ENCODE measurements at places on chromosomes 16 and 17. TPM values are rescaled to one million over a fixed set of nuclear protein-coding genes. Genes with fewer than 3 reads are reported as not detected.

GRCh38 chr16:58530179-58530578 is 14.9 kb downstream of the SETD6 start:
- H3K4me3 ChIP-seq = no peak overlapping the region
- H3K27me3 ChIP-seq = no peaks in the 10 kb centered on the region
- H3K36me3 ChIP-seq = peaks cover 3% of the 10 kb centered on the region
- no peak overlapping the region for H3K27ac ChIP-seq
- DNase-seq = no peak

- DNase-seq = no peak
- H3K27me3 ChIP-seq = no peaks in the 10 kb centered on the region
- peak overlapping the region; percentile 40 for H3K27ac ChIP-seq
- peaks cover 28% of the 10 kb centered on the region for H3K4me1 ChIP-seq
- no peaks in the 10 kb centered on the region for H3K36me3 ChIP-seq
Measured at GRCh38 chr17:73232587-73233373, 28.9 kb downstream of the CPSF4L start.

GRCh38 chr16:72997141-72997542 is 50.8 kb downstream of the ZFHX3 start:
- H3K4me3 ChIP-seq = no peak overlapping the region
- H3K4me1 ChIP-seq = peaks cover 90% of the 10 kb centered on the region
- H3K36me3 ChIP-seq = no peaks in the 10 kb centered on the region
- H3K27ac ChIP-seq = no peak overlapping the region
- DNase-seq = peak; percentile 57
- no peaks in the 10 kb centered on the region for H3K27me3 ChIP-seq

DNA sequence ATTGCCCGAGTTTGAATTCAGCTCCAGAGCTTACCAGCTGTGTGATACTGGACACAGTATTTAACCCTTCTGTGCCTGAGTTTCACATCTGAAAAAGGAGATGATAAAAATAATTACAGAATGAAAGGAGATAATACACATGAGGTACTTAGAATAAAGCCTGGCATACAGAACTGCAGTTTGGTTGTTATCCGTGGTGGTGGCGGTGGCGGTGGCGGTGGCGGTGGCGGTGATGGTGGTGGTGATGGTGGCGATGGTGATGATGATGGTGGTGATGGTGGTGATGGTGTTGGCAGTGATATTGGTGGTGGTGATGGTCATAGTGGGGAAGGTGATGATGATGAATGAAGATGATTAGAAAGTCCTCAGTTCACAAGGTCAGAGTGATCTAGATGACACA is 57.2 kb downstream of the ABCC1 start:
- no peaks in the 10 kb centered on the region for H3K27me3 ChIP-seq
- H3K4me1 ChIP-seq = peaks cover 6% of the 10 kb centered on the region
- no peak overlapping the region for H3K27ac ChIP-seq
- peaks cover 25% of the 10 kb centered on the region for H3K36me3 ChIP-seq

DNA sequence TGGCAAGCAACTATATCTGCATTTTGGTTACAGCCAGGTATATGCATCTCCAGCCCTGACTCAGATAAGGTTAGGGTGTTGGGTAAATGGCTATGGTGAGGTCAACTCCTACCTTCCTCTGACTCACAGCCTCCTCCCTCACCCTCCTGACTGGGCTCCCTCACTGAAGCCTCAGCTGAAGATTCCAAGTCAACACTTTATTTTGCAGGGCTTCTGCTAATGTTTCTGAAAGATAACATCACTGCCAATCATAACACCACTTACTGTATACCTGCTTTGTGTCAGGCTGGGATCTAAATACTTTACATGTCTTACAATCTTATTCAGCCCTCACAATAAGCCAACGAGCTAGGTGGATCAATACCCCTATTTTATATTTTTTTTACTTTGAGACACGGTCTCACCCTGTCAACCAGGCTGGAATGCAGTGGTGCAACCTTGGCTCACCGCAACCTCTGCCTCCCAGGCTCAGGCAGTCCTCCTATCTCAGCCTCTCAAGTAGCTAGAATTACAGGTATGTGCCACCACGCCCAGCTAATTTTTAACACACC is 47.8 kb upstream of the GCSH start:
- H3K36me3 ChIP-seq = no peaks in the 10 kb centered on the region
- H3K4me1 ChIP-seq = no peaks in the 10 kb centered on the region
- no peak overlapping the region for H3K4me3 ChIP-seq
- no peak for DNase-seq

GRCh38 chr17:67484261-67484660 is 107.2 kb downstream of the PITPNC1 start:
- no peaks in the 10 kb centered on the region for H3K27me3 ChIP-seq
- no peaks in the 10 kb centered on the region for H3K36me3 ChIP-seq
- H3K4me3 ChIP-seq = no peak overlapping the region

- H3K4me3 ChIP-seq = no peak overlapping the region
- peaks cover 16% of the 10 kb centered on the region for H3K4me1 ChIP-seq
- no peaks in the 10 kb centered on the region for H3K36me3 ChIP-seq
- no peaks in the 10 kb centered on the region for H3K27me3 ChIP-seq
- DNase-seq = no peak
Measured at GRCh38 chr17:80754846-80755245, 210.2 kb downstream of the RPTOR start.

DNA sequence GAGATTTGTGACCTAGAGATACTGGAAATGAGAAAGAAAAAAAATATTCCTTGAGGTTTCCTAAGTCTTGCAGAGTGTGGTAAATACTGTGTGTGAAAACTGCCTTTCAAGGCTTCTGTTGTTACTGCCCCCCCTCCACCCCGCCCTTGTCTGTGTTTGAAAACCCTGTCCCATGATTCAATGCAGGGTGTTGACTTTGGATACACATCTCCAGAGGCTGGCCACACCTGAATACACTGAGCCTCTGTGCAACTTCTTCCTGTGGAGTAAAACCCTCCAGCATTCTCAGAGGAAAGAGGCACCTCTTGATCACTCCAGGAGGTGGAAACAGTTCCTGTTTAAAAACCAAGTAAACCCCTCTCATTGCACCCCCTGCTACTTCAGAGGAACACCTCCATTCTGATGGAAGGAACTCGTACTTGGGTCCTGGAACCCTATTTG is 123.0 kb upstream of the CACNG5 start:
- no peaks in the 10 kb centered on the region for H3K27me3 ChIP-seq
- peak; percentile 71 for DNase-seq
- H3K4me1 ChIP-seq = no peaks in the 10 kb centered on the region
- H3K4me3 ChIP-seq = no peak overlapping the region
- peak overlapping the region; percentile 77 for H3K27ac ChIP-seq
- H3K36me3 ChIP-seq = no peaks in the 10 kb centered on the region

DNA sequence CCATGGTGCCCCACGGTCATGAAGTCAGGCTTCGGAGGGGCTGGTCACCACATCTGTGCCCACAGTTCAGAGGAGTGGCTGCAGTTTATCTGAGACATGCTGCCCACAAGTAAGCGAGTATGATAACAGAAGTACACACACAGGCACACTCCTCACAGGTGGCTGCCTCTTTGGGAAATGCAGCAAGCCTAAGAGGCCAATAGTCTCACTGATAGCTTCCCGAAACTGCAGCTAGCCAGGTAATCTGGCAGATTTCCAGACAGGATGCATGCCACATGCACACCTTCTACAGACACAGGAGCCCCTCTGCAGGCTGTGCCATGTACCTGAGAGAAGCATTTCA is 12.6 kb upstream of the GFOD2 start:
- H3K36me3 ChIP-seq = peaks cover 96% of the 10 kb centered on the region
- no peak overlapping the region for H3K27ac ChIP-seq
- H3K27me3 ChIP-seq = no peaks in the 10 kb centered on the region
- no peak for DNase-seq
- no peaks in the 10 kb centered on the region for H3K4me1 ChIP-seq
- no peak overlapping the region for H3K4me3 ChIP-seq

DNA sequence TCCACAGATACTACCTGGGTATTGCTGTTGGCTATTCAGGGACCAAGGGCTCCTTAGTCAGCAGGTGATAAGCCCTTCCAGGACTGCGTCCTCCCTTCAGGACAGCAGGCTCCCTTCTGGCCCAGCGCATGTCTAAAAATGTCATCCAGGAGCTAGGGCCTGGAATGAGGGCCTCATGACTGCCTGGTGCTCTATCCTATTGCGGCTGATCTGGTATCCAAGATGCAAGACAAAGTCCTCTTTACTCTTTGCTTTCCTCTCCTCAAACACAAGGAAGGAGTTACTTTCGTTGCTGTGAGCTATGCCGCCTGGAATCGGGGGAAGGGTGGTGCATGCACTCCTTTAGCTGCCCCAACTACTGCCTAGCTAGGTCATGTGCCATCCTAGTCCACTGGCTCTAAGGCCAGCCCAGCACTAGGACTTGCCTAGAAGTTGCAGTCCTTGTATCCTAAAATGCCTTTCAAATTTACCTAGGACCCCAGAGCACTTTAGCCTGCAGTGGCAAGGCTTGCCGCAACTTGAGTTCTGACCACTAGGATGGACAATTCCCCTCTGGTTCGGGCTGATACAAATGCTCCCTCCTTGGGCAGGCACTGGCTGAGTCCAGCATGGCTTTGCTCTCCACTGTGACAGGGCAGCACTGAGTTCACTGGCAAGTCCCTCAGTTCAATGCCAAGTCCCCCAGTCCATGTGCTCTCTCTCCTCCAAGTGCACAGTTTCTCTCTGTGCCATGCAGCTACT is 10.1 kb upstream of the TMEM219 start:
- no peak for DNase-seq
- no peaks in the 10 kb centered on the region for H3K4me1 ChIP-seq
- no peaks in the 10 kb centered on the region for H3K36me3 ChIP-seq
- peaks cover 2% of the 10 kb centered on the region for H3K27me3 ChIP-seq
- H3K27ac ChIP-seq = no peak overlapping the region

DNA sequence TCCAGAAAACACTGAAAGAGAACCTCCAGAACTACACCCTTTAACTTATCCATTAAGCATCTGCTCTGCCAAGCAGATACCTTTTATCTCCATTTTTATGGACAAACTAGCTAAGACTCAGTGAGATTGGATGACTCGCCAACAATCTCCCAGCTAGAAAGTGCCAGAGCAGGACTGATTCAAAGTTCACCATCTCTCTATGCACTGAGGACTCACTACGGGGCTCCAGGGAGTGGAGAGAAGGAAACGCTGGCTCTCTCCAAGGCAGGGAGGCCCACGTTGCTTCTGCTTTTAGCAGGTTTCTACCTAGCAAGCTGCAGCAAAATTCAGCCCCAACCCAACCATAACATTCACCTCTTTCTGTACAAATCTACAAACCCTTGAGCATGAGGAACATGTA is 52.8 kb upstream of the ARHGAP44 start:
- no peak overlapping the region for H3K27ac ChIP-seq
- no peaks in the 10 kb centered on the region for H3K36me3 ChIP-seq
- no peak for DNase-seq

- peak; percentile 41 for DNase-seq
- peak overlapping the region; percentile 39 for H3K4me3 ChIP-seq
- no peaks in the 10 kb centered on the region for H3K27me3 ChIP-seq
- H3K4me1 ChIP-seq = peaks cover 14% of the 10 kb centered on the region
Measured at GRCh38 chr16:87945351-87946042, 5.7 kb upstream of the BANP start.

DNA sequence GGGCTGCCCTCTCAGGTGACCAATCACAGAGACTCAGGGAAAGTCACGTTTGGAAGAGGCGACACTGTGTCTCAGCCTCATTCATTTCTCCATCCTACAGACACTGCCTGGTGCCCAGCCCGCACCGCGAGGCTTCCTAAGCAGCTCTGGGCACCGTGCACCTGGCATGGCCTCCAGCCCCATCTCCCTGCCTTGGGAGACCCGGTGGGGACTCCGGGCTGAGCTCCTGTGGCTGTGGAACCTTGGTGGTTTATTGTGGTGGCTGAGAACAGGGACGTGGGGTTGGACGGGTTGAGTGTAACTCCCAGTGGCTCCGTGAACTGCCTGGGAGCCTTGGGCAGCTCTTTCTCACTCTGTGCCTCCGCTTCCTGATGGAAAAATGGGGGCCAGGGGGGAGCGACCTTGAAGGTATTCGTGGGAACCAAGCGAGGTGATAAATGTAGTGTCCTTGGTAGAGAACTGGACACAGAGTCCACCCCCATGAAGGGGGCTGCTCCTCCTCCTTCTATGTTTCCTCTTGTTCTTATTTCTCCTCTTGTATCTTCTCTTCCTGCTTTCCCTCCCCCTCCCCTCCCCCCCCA is 215.4 kb downstream of the SEC14L1 start:
- H3K4me3 ChIP-seq = no peak overlapping the region
- H3K27ac ChIP-seq = peak overlapping the region; percentile 75
- DNase-seq = peak; percentile 10
- no peaks in the 10 kb centered on the region for H3K27me3 ChIP-seq
- no peaks in the 10 kb centered on the region for H3K36me3 ChIP-seq

DNA sequence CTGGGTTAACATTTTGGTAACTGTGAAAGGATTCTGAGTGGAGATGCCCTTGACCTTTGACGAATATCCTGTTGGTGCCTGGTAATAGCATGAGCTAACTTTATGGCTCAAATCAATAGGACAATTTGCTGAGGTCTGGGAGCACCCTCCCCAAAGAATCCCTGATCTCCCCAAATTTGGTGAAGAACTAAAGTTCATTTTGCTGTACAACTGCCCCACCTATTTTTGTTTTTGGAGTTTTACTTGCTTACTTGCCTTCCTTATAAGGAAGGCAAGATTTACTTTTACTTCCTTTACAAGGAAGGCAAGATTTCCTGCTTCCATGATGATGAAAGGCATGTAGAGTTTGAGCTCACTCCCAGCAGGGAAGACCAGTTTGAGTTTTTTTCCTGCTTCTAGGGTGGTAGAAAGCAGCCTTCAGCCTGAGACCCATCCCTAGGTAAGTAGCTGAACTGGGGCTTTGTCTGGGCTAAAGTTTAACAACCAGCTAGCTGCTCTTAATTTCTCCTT is 2.8 kb downstream of the KRTAP4-9 start:
- H3K36me3 ChIP-seq = no peaks in the 10 kb centered on the region
- H3K4me3 ChIP-seq = no peak overlapping the region
- H3K27me3 ChIP-seq = no peaks in the 10 kb centered on the region
- no peaks in the 10 kb centered on the region for H3K4me1 ChIP-seq
- no peak for DNase-seq

GRCh38 chr17:17818088-17818526 is 18.7 kb downstream of the SREBF1 start:
- H3K4me3 ChIP-seq = no peak overlapping the region
- H3K4me1 ChIP-seq = no peaks in the 10 kb centered on the region
- no peak overlapping the region for H3K27ac ChIP-seq
- H3K27me3 ChIP-seq = no peaks in the 10 kb centered on the region

DNA sequence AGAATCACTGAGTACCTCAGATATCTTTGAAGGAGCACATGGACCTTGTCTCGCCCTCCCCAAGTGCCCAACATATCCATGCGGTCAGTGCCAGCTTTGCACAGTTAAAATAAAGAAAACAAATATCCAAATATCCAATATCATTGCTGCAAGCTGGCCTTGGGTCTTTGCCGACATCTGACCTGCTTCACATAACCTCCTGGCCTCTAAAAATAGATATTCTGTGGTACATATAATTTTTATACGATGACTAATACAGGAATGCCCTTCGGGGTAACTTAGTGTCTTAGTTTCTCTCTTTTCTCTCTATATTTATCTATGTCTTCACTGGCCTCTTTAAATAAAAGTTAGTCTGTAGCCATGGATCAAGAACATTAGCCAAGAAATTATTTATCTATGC is 67.8 kb downstream of the MAF start:
- DNase-seq = no peak
- no peak overlapping the region for H3K27ac ChIP-seq
- H3K27me3 ChIP-seq = no peaks in the 10 kb centered on the region
- H3K4me3 ChIP-seq = no peak overlapping the region

Gene CIITA
- total RNA-seq = 21.6 TPM

Gene KREMEN2
- total RNA-seq = not detected

Gene NEUROD2
- not detected for total RNA-seq

Gene EPOP
- 3.8 TPM for total RNA-seq
